ENCODE measurements at places on chromosomes 7 and 10.

- DNase-seq = peak; percentile 50
Measured at GRCh38 chr7:128352153-128352537, 8.4 kb upstream of the RBM28 start.

DNA sequence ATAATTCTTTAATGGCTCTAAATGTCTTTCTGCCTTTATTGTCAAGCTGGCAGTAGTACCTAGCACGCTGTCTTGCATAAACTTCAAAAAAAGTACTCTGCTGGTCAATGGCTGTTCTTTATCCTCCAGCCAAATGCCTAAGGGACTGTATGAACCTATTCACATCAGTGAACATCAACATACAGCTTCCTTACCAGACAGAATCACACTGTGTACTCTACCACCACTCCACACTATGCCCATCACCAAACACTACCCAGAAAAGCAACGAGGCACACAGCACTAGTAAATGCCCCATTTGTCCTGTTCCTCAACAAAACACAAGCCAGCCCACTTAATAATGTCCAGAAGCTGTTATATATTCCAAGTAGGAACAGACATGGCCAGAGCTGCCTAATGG, 127.5 kb downstream of the SGMS1 start:
- no peak for DNase-seq

DNA sequence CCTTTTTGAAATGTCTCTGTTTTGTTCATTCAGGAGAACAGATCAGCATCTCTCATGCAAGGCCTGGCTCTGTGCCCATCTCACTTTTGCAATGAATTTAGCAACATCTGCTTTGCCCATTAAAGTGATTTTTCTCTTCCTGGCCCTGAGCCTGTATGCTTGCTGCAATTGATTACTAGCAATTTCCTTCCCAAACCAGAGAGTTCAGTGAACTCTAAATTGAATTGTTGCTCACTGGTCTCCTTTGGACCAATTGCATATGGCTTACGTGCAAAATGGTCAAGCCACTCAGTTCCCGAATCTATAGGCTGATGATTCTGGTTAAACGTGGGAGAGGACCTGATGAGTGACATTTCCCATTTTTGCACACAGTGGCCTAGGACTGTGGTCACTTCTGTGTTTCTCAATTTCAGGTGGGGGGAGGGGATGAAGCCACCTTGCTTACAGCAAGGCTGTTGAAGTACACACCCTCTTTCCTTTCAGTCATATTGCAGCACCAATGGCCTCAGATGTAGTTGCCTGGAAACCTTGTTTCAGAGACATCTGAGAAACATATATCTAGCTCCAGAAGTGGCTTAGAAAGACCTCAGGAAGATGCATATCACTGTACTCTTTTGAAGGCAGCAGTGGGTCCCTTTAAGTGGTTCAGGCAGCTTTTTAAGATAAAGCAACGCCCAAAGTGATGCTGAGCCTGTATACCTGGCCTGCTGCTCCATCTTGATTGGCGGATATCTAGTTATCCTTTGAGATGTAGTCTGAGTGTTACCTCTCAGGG, 201.4 kb downstream of the PTEN start:
- DNase-seq = peak; percentile 46

DNA sequence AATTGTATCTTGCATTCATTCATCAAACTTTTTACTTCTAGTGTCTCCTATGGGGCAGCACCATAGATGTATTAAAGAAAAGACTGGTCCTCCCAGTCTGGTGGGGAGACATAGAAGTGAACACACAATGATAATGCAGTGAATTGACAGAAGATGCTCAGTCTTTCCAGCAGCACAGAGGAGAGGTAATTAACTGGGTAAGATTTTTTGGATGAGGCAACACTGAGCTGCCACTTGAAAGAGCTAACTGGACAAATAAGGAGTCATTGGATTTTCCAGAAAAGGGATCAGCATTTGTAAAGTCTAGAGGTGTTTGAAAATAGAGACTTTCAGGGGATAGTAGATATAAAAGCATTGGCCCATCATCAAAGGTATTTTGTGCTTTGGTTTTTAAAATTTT, 7.2 kb upstream of the ITPRIP start:
- no peak for DNase-seq

DNA sequence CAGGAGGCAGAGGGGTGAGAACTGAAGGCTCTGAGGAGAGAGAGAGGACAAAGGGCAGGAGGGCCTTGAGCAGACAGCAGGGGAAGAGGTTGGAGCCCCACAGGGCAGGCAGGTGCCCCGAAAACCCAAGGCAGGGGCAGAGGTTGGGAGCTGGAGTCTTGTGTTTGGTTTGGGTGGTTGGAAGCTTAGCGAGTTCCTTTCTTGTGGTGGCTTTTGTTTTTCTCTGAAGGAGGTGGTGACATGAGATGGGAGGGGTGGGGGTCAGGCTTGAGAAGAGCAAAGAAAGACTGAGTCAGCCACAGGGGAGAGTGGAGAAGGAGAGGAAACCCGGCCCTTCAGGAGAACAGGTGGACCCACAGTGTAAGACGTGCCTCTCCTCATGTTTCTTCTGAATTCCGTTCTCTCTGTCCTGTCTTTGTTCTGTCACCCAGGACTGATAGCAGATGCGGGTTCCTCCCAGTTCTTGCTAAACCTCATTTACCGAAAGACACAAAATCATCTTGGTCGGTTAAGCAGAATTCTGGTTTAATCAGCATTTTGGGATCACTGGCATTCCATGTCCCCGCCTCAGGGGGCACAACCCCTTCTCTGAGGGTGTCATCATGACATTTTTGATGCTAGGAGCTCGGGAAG, 95.3 kb downstream of the INSYN2A start:
- no peak for DNase-seq

DNA sequence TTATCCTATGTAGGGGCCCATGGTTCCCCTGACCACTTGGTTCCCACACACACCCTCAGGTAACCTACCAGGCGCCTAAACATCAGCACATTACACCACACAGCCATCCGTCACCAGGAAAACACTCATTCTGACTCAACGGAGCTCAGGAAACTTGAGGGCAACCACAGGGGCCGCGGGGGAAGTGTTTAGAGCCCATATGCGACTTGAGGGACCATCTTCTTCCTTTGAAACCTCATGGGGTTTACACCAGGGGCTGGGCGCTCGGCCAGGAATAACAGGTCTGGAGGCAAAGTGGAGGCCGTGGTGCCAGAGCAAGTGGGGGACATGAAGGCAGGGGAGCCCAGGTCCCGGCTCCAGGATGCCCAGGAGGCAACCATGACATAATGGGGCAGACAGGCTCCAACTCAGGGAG, 1.5 kb downstream of the STX1A start:
- DNase-seq = peak; percentile 89

DNA sequence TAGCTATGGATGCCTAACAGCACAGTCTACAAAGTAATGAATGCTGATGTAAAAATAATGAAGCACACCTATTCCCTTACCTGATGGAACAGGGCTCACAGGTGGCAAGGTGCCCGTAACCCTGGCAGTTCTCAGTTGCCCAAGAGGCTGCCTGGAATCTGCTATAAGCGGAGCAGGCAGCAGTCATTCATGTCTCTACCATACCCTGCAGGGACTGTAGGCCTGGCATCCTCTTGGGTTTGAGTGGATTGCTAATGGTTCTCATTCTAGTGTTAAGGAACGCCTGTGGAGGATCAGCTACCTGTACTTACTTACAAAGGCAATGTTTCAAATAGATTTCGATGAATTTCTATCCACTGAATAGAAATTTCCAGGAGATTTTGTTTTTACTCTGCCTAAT, 38.4 kb downstream of the BAIAP2L1 start:
- no peak for DNase-seq

- no peak for DNase-seq
Measured at GRCh38 chr7:103824251-103824650, 165.2 kb downstream of the RELN start.

GRCh38 chr7:76252021-76252420, 50.3 kb downstream of the SRRM3 start:
- DNase-seq = no peak

DNA sequence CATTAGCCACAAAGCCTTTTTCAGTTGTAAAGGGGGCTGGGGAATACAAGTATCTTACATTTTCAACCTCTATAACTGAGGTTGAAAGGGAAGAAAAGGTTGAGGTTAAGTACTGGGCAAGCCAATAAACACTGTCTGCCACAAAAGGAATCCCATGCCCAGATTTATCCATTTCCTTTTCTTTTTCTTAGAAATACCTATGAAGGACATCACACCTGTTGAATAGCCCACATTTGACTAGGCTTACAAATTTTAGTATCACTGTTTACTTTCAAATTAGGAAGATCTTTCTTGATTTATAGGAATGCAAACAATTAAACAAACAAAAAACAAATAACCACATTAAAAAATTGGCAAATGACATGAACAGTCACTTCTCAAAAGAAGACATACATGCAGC, 81.0 kb upstream of the CAV2 start:
- DNase-seq = no peak

GRCh38 chr10:49742683-49743463, 19.2 kb downstream of the OGDHL start:
- no peak for DNase-seq

GRCh38 chr7:100019908-100020307, 4.5 kb downstream of the ZKSCAN1 start:
- no peak for DNase-seq

DNA sequence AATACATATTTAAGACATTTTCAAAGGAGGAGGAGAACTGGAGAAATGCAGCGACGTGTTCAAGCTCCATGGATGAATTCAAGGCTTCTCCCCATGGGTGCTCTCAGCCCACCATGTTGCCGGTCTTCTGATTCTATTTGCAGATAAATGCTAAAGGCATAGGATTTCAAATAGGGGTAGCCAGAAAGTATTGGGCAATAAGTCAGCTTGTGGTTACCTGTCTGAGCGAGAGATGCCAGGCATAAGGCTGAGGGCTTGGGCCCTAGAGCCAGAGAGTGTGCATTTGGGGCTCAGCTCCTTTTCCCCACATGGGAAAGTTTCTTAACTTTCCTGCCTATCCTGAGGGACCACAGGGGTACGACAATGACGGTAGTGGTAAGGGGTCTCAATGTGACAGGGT, 180.0 kb downstream of the PARD3 start:
- DNase-seq = no peak

GRCh38 chr7:116979430-116979829, 26.1 kb downstream of the ST7 start:
- DNase-seq = no peak

DNA sequence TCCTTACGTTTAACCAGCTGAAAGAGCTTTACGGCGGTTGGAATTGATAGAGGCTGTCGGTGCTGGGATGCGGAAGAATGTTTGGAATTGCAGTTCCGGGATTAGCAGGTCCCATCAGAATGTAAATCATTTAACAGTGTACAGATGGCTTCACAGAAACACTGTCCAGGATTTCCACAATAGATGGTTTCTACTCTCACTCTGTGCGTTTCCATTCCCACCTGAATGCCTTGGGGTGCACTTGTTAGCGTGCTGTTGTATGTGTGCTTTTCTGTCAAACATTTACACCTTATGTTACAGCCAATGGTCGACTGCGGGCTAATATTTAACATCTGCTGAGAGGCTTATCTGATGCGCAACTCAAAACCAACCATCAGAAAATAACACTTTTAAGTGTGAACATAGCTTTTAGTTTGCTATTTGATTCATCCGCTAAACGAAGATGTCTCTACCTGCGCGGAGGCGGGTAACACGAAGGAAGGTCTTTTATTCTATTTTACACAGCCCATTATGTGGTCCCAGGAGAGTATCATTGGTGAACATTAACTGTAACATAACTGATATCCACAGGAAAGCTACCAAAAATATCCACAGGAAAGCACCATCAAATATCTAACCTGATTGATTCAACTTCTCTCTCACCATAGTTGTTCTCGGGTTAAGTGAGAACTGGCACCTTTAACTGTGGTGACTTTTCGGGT, 179.0 kb downstream of the PRPF18 start:
- no peak for DNase-seq

DNA sequence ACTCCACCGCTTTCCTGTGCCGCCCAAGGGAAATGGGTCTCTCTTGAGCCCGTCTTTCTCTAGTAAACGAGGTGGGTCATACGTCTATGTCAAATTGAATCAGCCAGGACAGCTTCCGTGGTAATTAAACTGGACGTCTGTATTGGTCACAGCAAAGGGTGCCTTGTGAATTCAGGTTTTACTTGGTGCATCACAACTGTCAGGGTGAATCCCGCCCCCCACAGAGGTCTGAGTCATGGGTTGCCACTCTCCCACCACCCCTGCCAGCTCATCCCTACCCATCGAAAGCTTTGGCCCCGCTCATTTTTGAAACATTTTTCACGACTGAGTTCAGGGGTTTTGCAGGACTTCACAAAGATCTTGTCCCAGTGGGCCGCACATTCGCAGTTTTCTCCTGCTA, 8.0 kb upstream of the SP8 start:
- DNase-seq = no peak

DNA sequence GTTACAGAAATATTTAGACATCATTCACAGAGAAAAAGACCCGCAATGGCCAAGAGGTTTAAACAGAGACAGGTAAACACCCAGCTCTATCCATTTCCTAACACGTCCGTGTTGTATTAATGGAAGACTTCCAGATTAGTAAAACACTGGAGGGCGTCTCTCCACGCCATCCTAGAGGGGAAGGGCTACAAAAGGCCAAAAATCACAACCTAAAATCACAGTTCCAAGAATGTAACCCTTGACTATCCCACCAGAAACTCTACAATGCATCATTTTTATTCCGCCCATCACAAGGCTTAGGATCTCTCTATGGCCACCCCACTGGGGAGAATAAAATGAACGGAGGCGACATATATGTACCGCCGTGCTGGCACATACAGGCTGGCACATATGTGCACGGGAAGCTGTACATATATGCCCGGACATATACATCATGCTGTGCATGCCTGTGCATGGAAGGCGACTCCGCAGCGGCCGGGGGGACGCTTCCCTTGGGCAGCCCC, 734 bp downstream of the PCLO start:
- DNase-seq = no peak

DNA sequence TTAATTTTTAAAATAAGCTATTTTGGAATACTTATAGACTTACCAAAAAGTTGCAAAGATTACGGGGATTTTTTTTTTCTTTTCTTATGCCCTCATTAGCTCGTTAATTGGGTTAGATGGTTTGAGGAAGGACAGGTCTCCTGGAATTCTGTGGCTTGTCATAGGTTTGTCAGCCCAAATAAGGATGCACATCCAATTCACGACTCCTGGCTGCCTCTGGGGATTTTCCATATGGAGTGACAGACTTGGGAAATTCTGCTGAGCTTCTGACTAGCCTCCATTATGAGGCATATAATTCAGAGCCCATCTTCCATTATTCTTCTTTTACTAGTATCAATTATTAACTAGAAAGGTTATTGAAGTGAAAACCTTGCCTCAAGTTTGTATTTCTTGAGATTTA, 102.1 kb downstream of the AUTS2 start:
- no peak for DNase-seq

DNA sequence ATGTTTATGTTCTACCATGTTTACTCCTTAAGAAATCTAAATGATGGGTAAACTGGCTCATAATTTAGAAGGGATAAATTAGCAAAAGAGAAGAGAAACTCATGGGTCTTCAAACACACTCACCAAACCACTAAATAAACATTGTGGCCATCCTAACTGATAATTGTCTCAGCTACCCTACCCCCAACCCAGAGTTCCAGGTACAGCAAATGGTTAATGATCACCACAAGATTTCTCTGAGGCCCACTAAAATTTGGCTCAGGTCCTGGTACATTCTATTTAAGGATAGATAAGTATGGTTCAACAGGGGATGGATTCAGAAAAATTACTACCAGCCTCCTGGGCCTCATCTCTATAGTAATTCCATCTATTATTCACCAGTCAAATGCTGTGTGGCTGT, 21.4 kb downstream of the SLC25A13 start:
- no peak for DNase-seq

- no peak for DNase-seq
Measured at GRCh38 chr10:6591668-6592067, 11.6 kb upstream of the PRKCQ start.
